Stimulated activated CD8-positive, alpha-beta memory T cell treated with anti-CD3 and anti-CD28 coated beads, Interleukin-2, amount 100 ng/mL, for 1 hour (primary cell): ENCODE measurements at places on chromosomes 2 and 18.

- no peak for DNase-seq
Measured at GRCh38 chr2:170152421-170152820, 25.5 kb upstream of the MYO3B start.

GRCh38 chr2:20431772-20432171, 15.1 kb upstream of the RHOB start:
- no peak for DNase-seq

DNA sequence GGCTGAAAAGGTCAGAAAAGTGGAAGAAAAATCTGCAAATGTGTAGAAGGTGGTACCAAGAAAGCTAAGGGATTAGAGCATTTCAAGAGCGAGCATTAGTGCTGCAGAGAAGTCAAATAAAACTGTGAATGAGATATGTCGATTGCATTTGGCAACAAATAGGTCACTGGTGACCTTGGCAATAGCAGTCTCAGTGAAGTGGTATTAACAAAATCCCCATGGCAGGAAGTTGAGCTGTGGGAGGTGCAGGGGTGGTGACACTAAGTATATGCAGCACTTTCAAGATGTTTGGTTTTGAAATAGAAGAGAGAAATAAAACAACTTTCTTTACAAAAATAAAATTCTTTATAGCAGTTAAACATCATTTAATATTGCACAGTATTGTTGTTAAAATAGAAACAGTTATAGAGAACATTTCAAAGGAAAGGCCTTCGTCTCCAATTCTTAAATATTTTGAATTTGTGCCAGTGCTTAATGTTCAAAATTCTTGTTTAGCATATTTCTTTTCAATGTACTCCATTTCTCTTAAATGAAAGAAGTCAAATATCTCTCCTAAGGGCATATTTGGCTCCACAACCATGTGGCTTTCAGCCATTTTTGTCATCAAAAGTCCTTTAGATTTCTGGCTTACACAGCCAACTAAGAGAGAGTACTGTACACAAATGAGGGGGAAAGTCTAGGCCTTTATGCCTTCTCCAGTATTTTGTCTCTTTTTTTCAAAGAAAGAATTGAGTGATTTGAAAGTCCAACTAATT, 443.0 kb upstream of the MMADHC start:
- DNase-seq, result no peak

- no peak for DNase-seq
Measured at GRCh38 chr2:32750880-32751279, 123.0 kb downstream of the TTC27 start.

- no peak for DNase-seq
Measured at GRCh38 chr2:96769814-96770213, 9.1 kb downstream of the CNNM4 start.

GRCh38 chr2:189534854-189535832, 45.4 kb downstream of the SLC40A1 start:
- DNase-seq, result no peak

DNA sequence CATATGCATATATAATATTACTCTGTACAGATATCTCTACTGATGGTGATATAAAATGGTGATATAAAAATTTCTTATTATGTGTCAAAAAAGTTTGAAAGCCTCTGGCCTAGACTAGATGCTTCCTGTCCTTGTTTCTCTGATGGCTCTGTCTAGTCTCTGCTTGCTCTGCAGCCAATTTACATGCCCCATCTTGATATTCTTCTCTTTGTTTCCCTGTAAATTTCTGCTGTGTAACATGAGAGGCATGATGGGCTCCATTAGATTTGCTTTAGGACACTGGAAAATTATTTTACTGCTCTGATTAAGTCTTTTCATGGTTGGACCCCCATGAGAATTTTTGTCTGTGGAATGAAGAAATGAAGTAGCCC, 24.3 kb downstream of the BABAM2 start:
- DNase-seq, result no peak

DNA sequence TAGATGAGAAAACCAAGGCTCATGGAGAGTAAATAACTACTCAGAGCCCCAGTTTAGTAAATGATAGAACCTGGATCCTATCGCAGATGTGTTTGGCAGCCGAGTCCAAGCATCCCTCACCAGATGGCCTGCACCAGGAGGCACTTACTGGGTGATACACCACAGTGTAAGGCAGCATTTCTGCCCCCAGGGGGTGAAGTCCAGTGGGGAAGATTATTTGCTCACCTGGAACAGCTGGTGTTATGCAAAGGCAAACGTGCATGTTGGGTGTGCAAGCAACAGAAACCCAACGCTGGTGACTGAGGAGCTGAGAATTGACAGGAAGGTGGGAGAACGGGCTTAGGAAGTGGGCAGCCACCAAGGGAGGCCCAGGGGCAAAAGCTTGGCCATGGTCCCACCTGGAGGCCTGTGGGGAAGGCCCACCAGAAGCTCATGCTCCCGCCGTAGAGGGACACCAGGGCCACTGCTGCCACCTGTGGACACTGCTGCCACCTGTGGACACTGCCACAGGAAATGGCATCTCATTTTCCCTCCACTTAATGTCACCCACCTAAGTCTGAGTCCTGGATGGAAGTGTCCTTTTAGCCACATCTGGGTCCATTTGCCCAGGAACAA, 100.6 kb downstream of the TFCP2L1 start:
- no peak for DNase-seq

GRCh38 chr2:57881998-57882888, 164.4 kb upstream of the VRK2 start:
- no peak for DNase-seq

- DNase-seq, result no peak
Measured at GRCh38 chr2:1477196-1478040, 64.2 kb downstream of the TPO start.

GRCh38 chr2:241489733-241490680, 18.4 kb downstream of the STK25 start:
- DNase-seq, result no peak

DNA sequence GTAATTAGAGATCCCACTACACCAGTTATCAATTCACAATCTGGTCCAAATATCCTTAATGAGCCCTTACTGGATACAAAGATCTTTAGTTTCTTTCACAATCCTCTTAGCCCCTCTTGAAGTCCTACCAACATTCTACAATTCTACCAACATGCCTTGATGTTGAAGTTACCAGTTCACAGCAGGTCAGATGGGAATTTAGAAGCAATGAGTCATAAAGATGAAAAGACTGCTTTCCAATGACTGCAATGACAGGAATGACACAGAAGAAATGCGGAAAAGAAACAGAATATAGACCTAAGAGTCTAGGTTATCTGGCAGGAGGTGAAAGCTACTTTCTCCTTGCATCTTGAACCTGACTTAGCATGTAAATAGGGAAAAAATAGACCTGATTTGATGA, 24.5 kb downstream of the RTTN start:
- DNase-seq, result no peak

DNA sequence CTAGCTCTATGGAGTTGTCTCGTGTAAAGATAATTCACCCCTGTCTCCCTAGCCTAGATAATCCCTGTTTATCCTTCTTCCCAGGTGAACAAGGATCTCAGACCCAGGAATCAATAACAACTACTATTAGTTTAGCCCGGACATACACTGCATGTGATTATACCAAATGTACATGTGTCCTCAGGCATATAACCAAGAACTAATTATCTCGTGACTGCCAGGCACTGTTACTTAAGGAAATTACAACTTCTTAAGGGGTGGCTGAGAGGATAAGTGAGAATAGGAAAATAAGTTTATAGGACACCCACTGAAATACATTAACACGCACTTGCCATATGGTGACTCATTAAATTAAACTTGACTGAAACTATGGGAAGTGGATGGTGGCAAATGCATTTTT, 126.6 kb downstream of the CNTNAP5 start:
- DNase-seq, result no peak

DNA sequence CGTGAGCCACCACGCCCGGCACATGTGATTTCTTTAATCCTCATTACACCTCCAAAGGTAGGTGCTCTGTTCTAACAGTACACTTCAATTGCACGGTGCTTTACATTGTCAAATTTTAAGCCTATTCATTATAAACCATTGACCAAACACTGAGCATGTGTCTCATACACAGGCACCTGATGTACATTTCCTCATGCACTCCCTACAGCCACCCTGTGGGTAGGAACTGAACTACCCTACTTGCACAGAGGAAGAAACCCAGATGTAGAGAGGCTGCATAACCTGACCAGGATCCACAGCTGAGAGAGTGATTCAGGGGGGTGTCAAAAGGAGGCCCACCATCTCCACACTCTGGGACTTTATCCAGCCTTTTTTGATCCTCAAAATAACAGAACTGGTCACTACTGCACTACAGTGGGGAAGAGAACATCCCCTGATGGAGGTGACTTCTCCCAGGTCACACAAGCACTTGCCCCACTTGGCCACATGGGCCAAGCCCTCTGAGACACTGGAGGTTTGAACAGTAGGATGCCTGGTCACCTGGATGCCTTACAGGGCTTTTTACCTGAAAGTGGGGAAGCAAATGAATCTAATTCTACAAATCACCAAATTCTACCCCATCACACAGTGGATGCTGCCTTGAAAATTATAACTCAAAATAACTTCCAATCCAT, 6.9 kb upstream of the DPYSL5 start:
- no peak for DNase-seq

DNA sequence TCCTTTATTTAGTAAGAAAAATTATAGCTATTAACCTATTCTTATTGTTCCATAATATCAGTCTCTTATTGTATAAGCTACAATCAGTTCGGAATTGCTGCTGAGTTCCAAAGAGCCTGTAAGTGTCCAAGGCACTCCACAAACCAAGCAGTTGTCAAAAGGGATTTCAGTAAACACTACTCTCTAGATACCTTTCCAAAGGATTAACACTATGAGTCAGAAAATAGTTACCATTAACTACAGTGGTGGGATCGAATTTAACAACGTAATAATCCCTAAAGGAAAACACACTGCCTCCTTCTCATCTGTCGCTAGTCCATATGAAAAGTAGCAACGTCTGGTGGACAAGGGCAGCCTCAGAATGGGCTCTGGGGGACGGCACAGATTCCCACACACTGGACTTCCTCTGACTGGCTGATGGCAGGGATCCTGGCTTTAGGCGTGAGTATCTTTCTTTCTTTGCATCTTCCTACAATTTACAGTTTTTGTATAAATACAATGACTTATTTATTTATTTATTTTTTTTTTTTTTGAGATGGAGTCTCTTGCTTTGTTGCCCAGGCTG, 8.8 kb downstream of the TGFBRAP1 start:
- no peak for DNase-seq

DNA sequence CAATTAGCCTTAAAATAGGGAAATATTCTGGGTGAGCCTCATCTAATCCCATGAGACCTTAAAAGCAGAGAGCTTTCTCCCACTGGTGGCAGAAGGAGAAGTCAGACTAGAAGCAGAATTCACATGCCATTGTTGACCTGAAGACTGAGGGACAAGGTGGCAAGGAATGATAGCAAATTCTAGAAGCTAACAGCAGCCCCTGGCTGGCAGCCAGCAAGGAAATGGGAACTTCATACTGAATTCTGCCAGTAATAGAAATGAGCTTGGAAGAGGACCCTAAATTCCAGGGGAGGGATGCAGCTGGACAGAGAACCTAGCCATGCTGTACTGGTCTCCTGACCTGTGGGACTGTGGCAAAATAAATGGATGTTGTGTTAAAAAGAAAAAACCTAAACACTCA, 19.5 kb downstream of the B3GNT7 start:
- no peak for DNase-seq
